ENCODE measurements at places on chromosomes 6 and 20.

- DNase-seq: no peak
Measured at GRCh38 chr6:107931894-107932293, 26.1 kb downstream of the SEC63 start.

GRCh38 chr6:53543359-53544216, 1.3 kb downstream of the GCLC start:
- DNase-seq: no peak

DNA sequence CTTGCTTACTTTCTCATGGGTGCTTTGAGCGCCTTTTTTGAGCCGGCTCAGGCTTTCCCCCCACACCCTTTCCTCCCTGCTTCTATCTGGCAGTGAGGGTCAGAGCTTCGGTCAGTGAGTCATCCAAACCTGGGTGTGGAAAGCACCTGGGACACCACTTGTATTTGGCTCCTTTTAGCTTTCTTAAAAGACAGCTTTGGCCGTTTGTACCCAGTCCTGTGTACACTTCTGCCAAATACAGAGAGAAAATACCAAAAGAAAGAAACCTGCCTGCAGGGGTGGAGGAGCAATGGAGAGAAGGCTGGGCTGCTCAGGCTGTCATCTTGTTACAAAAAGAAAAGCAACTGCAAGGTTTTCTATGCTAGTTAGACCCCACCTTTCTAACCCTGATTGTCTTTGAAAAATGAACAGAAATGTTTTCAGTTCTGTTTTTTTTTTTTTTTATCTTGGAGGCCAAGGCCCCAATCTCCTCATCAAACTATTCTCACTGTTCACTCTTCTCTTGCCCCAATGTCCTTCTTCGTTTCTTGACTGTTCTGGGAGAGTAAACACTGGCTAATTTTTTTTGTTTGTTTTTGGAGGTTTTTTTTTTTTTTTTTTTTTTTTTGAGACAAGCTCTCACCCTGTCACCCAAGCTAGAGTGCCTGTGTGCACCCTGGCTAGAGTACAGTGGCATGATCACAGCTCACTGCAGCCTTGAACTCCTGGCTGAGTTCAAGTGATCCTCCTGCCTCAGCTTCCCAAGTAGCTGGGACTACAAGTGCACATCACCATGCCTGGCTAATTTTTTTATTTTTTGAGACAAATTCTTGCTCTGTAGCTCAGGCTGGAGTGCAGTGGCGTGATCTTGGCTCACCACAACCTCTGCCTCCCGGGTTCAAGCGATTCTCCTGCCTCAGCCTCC, 76.4 kb downstream of the SSR1 start:
- no peak for DNase-seq

DNA sequence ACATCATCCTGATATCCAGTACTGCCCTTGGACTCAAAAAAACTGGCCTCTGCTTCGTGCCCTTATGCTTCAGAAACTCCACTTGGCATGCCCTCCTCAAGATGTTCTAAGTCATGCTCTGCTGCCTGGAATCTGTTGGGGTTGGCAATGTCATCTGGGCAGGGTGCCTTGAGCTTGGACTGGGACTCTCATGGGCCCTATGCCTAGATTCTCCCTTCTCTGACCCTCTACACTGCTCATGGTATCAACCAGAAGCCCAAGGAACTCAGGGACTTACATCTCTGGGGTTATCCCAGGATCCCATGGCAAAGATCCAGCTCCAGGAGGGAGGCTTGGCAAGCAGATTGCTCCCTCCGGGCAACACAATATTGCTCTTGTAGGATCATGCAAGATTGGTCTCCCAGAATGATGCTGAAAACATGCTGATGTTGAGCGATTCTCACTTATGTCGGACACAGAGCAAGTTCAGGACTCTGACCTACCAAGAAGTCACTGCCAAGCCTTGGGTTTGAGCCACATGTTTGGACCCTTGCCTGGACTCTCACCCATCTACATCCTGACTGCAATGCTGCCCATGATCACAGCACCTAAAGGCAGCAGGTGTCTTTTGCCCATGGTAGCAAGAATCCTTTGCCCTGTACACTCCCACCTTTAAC, 88.8 kb downstream of the ADAT2 start:
- no peak for DNase-seq

DNA sequence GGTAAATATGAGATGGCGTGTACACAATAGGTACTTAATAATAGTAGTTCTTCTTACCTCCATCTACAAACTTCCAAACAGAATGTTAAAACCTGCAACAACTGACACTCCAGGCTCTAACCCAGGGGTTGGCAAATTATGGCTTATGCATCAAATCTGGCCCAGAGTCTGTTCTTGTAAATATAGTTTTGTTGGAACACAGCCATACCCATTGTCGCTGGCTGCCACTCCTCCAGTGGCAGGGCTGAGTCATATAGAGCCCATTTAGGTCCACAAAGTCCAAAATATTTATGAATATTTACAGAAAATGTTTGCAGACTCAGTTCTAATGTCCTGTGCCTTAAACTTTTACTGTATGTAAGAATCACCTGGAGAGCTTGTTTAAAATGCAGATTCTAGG, 69.9 kb upstream of the BTBD3 start:
- no peak for DNase-seq

DNA sequence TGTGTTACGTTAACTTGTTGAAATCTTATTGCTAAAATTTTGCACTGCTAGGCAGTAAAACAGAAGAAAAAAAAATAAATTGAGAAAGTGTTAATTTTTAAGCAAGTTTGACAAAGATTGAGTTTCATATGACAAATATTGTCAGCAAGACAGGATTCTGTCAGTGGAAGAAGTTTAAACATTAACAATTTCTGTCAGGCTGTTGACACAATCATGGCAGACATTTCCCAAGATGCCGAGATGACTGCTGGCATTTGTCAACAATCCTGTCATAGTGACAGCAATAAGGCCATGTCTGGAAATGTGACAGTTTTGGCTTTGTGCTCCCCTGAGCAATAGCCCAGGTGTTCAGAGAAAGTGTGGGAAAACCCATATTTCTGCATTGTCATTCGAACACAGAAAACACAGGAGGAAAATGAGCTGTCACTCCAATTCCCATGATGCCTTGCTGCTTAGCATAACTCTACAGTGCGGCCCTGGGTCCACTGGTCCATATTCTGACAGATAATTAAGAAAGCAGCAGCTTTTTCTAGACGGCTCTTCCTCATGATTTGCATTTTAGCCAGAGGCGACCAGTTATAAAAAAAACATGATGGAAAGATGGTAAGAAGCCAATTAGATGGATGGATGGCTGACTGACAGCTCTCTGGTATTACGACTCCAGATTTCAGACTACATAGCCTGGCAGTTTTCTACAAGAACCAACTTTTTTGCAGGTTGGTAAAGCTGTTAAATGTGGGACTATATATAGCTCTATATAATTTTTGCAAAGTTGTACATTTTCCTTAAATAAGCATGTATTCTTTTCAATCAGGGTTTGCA, 43.6 kb upstream of the DEFB112 start:
- DNase-seq: no peak

DNA sequence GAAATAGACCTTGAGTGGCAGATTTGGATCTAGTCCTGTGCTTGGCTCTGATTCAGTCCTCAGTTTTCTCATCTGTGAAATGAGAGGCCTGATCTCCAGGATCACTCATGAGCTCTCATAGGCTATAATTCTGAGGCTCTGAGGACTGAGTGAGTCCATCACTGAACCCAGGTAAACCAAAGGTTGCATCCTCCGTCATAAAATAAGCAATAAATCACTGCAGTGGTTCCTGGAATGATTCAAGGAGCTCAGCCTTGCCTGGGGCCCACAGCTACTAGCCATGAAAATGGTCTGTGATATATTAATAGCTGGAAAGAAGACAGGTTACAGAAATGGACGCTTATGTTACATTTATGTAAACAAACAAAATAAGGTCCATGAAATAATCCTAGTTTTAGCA, 124.8 kb downstream of the MAP3K7 start:
- DNase-seq: no peak

- DNase-seq: no peak
Measured at GRCh38 chr6:45663251-45664221, 285.8 kb upstream of the SUPT3H start.

GRCh38 chr20:35271073-35271882, 6.6 kb downstream of the MMP24OS start:
- no peak for DNase-seq

DNA sequence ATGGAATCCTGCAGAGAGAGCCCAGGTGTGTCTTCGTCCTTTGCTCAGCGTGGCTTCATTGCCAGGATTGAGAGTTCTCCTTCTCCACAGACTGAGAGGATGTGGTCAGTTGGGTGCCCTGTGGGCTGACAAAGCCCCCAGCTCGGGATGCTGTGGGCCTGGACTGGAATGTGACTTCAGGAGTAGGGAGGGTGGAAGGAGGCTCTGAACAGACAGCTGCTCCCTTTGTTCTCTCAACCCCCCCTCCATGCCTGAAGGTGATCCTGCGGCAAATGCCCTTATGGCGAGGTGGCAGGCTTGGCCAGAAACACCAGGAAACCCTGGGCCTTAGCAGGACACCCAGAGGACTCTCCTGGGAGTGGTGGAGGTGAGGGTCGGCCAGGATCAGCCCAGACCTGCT, 1.8 kb upstream of the CST5 start:
- no peak for DNase-seq

GRCh38 chr6:159126590-159126989, 42.6 kb upstream of the FNDC1 start:
- DNase-seq: no peak

- no peak for DNase-seq
Measured at GRCh38 chr6:20907486-20908071, 373.3 kb downstream of the CDKAL1 start.

- peak; percentile 62 for DNase-seq
Measured at GRCh38 chr20:23340524-23340923, 10.1 kb upstream of the NXT1 start.

DNA sequence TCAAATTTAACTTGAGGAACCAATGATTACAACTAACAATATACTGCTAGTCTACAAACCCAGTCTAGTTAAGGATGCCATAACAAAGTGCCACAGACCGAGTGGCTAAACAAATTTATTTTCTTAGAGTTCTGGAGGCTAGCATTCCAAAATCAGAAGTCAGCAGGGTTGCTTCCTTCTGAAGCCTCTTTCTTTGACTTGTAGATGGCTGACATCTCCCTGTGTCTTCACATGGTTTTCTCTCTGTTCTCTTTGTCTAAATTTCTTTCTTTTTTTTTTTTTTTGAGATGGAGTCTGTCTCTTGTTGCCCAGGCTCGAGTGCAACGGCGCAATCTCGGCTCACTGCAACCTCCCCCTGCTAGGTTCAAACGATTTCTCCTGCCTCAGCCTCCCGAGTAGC, 56.1 kb downstream of the NCOA3 start:
- DNase-seq: no peak

- DNase-seq: no peak
Measured at GRCh38 chr20:9531581-9531980, 17.2 kb downstream of the LAMP5 start.

DNA sequence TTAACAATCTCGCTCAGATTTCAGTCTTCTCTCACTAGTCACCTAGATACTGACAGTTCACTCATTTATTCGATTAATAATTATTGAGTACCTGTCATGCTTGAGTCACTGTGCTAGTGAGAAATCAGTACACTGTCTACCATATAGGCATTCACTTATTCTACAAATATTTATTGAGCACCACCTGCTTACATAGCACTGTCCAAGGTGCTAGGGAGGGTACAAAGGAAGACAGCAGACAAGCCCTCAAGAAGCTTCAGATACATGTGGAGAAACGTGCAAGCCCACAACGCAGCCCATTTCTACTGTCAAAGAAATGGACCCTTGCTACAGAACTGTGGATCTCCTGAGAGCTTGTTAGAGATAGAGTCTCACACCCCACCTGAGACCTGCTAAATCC, 85.1 kb upstream of the SNAP25 start:
- no peak for DNase-seq

DNA sequence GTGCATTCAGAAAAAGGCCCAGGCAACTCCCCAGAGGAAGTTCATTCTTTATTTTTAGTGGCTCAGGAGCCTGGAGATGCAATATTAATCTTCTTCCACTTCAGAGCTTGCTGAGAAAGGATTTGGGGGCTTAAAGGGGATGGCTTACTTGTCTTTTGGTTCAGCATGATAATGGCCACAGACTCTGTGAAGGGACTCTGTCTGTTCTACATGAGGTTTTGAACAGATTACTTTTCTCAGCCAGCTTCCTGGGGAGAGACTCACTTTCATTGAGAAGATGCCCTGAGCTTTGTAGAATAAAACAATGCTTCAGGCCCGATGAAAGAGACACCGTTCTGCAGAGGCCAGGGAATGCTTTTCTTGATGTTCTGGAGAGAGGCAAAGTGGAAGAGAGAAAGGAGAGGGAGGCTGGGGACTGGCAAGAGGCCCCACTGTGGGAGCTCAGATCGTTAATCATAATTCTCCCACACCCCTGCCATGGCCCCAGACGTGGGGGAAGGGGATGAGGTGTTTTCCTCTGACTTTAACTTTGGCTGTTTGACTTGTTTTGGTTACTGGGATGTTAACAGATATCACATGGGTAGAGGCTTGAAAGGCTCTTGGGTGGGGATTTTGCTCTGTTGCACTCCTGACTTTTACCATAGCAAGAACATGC, 19.1 kb downstream of the SCP2D1 start:
- DNase-seq: no peak

DNA sequence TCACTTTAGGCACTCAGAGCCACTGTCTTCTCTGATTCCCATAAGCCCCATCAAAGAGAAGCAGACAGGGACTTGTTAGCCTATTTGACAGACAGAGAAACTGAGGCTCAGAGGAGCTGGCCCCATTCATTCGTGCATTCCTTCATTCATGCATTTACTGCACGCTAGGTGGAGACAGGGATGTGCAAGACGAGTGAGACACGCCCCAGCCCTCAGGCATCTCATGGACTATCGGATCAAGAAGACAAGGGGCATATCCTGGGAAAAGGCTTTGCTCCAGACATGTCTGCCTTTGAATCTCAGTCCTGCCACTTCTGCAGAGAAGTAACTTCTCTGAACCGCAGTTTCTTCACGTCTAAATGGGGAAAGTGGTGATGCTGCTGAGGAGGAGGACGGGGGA, 54.1 kb downstream of the BPIFB1 start:
- no peak for DNase-seq

DNA sequence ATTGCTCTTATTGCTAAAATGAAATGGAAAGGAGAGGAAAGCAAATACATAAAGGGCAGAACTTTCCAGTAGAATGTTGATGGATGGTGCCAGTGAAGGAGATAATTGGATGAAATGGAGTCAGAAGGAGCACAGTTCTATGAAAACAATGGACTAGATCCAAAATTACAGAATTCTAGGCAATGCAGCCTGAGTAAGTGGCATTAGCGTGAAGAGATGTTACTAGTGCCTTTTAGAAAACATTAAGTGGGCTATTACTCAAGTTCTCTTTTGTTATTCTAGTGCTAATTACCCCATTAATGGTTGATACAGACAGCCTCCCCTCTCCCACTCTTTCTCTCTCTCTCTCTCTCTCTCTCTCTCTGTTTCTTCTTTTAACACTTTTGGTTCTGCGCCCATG, 209.5 kb upstream of the RGS17 start:
- DNase-seq: no peak

- no peak for DNase-seq
Measured at GRCh38 chr20:16043931-16044330, 529.3 kb downstream of the KIF16B start.

DNA sequence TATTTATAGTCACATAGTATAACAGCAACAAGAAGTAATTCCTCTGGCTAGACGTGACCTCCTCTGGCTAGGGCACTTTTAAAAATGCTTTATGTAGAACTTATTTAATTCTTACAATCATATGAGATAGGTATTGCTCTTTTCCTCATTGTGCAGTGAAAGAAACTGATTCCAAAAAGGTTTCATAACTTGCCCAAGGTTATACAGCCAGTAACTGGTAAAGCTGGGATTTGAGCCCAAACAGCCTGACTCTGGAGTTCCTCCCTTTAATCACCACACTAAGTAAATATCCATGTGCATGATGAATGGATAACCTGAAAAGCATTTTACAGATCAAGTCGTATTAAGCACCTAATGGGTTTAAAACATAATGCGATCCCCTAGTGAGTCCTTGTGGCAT, 214.6 kb downstream of the PRL start:
- no peak for DNase-seq
